Fibroblast of skin of abdomen (primary cell): ENCODE measurements at places on chromosomes 7 and 10.

- DNase-seq, result no peak
These were observed 40.6 kb upstream of the AOAH start for GRCh38 chr7:36764929-36765328.

DNA sequence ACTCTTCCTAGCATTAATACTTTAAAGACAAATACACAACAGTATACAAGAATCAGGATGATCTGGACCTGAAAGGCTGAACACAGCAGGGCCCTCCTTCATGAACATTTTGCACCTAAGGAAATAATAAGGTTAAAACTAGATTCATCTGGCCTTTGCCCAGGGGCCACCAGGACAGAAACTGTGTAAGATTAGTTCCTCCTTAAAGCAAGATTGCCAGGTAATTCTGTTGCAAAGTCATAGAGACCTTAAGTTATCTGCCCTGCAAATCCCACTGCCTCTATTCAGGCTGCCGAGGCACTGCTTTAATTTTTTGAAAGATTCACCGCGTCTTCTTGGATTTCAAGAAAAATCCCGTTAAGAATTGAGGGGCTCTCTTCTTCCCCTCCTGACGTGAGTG lies 1.6 kb upstream of the KIAA1217 start:
- no peak for DNase-seq

DNA sequence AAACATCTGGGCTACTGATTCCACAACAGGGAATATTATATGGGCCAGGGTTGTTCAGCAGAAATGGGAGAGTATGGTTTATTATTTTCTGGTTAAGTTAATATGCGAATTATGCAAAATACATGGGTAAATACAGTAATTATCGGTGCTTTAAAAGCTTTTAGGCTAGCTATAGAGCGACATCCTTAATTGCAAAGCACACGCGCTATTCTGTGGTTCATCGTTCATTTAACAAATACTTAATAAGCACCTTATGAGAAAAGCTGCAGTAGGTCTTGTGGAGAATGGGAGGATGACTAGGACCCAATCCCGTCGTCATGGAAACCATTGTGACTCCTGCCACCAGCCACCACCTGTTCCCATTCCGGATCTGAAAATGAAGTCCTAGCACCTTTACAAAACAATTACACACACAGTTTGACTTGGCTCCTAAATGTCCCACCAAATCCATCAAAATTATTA lies 623 bp upstream of the CEP41 start:
- DNase-seq, result no peak

DNA sequence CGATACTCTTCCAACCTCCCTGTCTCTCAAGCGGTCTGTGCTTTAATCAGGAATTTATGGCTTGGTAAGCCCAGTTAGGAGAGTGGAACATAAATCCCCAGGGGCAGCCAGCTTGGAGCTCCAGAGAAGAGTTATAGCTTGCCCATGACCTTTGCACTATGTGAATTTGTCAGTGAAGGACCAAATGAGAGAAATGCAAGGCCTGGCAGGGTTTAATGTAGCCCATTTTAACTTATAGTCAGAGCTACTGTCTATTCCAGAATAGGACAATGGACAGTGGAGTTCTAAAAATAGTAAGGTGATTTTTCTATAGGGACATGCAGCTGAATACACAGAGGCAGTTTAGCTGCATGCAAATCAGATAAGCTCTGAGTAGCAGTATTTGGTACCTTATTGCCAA lies 142.6 kb upstream of the CAV2 start:
- peak; percentile 13 for DNase-seq

GRCh38 chr10:13308096-13308495 lies 8.2 kb upstream of the PHYH start:
- no peak for DNase-seq

GRCh38 chr10:96708456-96708855 lies 11.9 kb downstream of the PIK3AP1 start:
- DNase-seq, result no peak

DNA sequence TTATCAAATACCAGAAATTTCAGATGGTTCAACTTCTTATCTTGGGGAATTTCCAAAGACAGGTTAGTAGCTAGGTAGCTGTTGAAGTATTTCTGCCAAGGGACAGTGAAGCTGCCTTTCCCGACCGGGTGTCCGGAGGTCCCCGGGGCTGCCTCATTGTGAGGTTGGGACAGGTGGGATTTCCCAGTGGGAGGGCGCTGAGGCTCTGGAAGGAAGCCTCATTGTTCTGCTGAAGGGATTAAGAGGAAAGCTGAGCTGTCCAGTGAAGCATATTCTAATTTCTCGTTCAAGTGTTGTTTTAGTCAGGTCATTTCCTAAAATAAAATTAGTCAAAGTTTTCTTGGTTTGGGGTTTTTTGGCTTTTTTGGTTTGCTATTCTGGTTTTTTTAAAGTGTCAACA lies 244.2 kb downstream of the MGMT start:
- no peak for DNase-seq

GRCh38 chr7:81845744-81846241 lies 75.9 kb upstream of the HGF start:
- DNase-seq, result peak; percentile 11

DNA sequence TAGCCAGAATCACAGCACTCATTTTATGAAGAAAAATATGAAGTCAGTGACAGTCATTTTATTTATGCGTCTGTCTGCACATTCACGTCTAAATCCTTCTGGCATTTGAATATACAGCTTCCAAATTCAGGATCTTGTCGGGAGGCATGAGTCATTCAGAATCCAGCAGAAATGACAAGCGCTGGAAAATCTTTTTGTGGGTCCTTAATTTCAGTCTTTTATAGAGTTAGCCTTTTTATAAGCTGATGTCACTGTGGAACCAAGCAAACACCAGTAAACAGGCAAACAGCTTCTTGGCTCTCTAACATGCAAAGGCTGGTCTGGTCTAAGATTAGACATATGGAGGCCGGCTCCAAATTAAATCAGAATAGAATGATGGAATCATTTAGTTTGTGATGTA lies 388.2 kb upstream of the TEX47 start:
- peak; percentile 33 for DNase-seq

- peak; percentile 24 for DNase-seq
These were observed 594 bp downstream of the CNNM1 start for GRCh38 chr10:99329554-99330346.

DNA sequence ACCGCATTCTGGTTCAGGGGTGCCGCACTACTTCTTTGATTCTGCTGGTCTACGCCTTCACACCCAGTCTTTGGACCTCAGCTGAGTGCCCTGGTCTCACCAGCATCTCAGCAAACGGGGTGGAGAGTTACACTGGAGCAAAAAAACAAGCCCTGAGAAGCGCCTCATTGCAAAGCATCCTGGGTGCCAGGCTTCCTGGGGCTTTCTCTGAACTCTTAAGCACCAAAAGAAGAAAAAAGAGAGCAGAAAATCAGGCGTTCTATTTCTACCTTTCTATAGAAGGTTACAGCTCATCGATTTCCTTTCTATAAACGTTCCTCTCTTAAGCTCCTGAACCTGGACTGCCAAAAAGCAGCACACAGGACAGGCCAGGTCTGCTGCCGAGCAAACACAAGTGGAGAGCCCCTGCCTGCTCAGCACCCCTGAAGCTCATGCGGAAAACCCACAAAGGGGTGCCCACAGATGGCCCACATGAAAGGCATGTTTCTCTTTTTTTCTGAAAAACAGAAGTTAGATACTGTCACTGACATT lies 217.9 kb downstream of the SFMBT2 start:
- no peak for DNase-seq

DNA sequence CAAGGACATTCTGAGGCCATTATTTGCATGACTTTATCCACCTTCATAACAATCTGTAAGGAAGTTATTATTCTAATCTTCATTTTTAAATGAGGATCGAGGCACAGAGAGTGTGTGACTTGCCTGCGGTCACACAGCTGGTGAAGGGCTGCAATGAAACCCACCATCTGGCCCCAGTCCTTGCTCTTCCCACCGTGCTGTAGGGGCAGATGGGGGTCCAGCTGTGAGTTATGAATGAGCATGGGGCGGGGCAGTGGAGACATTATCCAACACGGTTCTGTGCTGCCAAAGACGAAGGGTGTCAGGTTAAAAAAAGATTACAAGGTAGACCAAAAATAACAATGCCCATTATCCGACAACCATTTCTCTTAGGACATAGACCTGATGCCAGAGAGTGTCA lies 417.5 kb upstream of the MGMT start:
- DNase-seq, result no peak

GRCh38 chr10:96896884-96897589 lies 64.9 kb downstream of the LCOR start:
- peak; percentile 29 for DNase-seq

GRCh38 chr10:24706479-24707118 lies 17.1 kb downstream of the ARHGAP21 start:
- peak; percentile 96 for DNase-seq

DNA sequence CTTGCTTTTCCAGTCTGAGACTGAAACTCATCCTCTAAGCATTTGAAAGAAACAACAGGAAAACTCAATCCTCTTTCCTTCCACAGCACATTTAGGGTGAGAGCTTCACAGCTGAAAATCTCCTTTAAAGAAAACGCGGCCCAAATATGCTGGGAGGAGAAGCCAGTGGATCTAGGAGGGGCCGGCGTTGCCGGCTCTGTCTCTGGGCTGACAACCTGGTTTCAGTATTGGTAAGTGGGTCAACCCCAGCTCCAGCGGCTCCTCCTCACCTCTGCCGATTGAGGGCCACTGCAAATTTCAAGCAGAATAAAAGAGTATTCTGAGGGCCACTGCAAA lies 75.3 kb upstream of the CPXM2 start:
- DNase-seq, result peak; percentile 49

DNA sequence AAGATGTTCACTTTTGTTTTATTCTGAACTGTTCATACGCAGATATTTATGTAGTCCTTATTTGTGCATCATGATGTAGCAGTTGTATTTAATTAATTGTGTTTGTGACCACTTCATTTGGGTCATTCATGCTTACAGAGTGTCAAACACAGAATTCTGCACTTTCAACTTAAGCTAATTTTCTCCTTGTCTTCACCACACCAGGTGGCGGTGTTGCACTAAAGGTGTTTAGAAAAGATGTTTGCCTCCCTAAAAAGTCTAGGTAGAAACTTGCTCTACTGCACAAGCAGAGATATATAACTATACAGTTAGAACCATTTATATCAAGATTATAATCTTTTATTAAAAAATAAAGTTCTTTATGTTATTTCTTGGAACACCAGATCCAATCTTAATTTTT lies 1.3 kb upstream of the TAS2R38 start:
- DNase-seq, result no peak

DNA sequence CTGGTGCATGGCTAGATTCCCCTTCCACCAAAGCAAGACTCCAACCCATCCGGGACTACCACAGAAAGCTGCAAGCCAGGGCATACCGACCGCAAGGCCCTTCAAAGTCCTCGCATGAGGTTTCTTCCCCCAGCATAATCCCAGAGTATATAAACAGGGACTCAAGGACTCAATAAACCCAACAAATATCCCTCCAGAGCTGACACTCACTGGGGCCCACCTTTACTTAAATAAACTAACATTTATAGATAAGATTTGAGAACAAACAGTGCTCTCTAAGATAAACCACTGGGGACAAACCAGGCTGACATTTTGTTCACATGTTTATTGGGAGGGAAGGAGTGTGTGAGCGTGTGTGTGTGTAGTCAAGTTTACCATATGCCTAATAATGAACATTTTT lies 138.2 kb downstream of the ADAM12 start:
- no peak for DNase-seq
